ENCODE measurements at places on chromosomes 13 and 19. TPM values are rescaled to one million over a fixed set of nuclear protein-coding genes. Genes with fewer than 3 reads are reported as not detected.

Gene ARGLU1
- 29.1 TPM for total RNA-seq

Gene NCR1
- not detected for total RNA-seq

Gene HSH2D
- total RNA-seq = 0.31 TPM

GRCh38 chr19:43592800-43593350 lies 3.1 kb downstream of the IRGQ start:
- no peak for DNase-seq

- no peak for DNase-seq
These were observed 406.8 kb downstream of the DACH1 start for GRCh38 chr13:71460211-71460610.

DNA sequence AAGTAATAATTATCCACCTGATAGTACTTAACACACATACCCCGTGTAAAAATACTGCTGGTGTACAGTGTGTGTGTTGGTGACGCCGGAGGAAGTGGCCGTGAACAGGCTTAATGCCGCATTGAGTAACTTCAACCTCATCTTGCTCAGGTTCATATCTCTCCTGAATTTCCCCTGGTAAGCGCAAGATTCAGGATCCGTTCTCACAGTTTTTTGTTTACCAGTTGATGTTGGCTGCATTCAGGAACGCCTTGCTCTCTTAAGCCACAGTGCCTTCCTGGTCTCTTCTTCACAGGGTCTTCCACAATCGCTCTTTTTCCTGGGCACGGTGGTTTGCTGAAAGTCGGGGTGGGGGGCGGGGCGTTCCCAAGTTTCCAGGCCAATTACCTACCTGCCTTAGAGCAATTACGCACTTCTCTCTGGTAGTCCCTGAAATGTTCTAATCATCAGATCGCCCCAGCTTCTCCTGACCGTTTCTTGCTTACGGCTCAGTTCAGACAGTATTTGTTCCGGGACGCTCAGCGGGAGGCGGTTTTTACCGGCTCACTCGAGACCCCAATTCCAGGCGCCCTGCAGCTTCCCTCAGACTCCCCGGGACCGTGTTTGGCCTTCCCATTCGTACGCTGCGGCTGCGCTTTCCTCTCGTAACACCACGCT lies 706 bp upstream of the DNAJC3 start:
- no peak for DNase-seq

- DNase-seq = no peak
These were observed 217.4 kb downstream of the DLEU7 start for GRCh38 chr13:50626101-50626547.

DNA sequence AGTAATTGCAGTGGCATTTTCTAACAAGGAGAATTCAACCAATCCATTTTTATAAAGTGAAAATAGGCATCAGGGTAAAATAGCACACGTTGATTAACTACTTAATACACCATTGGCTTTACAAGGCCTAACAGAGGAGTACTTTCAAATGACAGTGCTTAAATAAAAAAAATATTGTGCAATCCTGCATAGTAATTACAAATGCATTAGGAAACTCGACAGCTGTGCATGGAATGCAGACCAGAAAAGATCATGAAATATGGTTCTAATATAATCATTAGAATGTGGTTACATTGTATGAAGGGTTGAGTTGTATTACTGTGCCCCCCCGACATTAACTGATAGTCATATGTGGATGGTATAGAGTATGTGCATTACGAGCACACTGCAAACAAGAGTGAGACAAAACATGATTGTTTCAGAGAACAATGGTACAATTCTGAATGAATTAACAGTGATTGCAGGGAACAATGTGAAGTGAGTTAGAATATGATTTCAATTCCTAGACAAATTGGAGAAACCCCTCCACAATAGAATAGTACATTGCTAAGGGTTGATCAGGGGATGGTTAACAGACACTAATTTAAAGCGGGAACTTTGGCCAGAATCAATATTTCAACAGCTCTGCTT lies 270.6 kb downstream of the GPC5 start:
- DNase-seq = no peak

- DNase-seq = no peak
These were observed 133.9 kb upstream of the ARGLU1 start for GRCh38 chr13:106701771-106702341.

GRCh38 chr19:24002256-24002945 lies 84.6 kb upstream of the ZNF254 start:
- DNase-seq = no peak

DNA sequence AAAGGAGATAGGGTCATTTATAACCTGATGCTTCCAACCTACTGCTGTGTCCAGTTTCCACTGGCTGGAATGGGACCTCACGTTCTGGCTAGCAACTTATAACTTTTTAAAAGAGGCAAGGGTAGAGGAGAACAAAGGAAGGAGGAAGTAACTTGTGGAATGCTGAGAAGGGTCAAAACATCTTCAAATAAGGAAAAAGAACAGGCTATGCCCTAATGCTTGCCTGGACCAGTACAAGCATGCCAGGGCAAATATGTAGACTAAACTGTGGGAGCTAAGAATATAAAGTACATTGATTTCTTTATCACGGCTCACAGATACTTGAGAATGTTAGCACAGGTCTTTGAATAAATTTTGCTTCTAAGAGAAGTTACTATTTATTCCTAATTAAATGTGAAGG lies 1.5 kb upstream of the ZNF561 start:
- DNase-seq = no peak

- no peak for DNase-seq
These were observed 111.9 kb downstream of the KCNRG start for GRCh38 chr13:50126993-50127725.

- DNase-seq = no peak
These were observed 14.3 kb downstream of the AKAP8 start for GRCh38 chr19:15365264-15365663.

GRCh38 chr13:42860485-42860884 lies 79.1 kb downstream of the FAM216B start:
- no peak for DNase-seq

DNA sequence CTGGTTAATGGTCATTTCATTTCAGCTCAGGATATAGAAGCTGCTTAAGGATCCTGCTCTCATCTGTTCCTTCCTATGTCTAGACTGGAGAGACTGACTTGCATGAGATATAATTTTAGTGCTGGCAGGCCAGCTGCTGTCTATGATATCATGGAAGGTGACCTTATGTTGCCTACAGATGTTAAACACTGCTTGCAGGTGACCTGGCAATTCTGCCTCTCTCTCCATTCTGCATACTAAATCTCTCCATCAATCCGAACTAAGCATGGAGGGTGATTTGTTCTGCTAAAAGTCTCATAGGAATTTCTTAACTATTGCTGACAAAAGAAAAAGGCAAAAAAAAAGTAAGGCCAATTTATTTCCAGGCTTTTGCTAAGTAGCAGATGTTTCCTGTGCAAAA lies 81.0 kb downstream of the CCNA1 start:
- DNase-seq = no peak

DNA sequence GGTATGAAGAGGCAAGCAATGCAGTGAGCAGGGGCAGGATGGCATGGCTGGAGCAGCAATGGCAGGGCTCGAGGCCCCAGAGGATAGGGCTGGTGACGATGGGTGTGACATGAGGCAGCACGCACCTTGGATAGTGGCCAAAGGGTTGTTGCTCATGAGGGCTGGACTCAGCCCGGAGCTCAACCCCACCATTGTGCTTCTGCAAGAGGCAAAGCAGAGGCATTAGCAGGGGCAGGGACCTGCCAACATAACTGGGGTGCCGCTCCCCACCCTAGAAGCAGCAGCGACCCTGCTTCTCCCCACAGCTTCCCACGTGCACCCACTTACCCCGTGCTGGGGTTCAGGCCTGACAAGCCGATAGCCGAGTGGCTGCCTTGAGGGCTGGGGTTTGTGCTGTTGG lies 15.8 kb downstream of the ZNF574 start:
- no peak for DNase-seq

GRCh38 chr13:28623782-28624706 lies 34.9 kb upstream of the POMP start:
- no peak for DNase-seq

- no peak for DNase-seq
These were observed 15.2 kb downstream of the RCBTB1 start for GRCh38 chr13:49569993-49570689.

DNA sequence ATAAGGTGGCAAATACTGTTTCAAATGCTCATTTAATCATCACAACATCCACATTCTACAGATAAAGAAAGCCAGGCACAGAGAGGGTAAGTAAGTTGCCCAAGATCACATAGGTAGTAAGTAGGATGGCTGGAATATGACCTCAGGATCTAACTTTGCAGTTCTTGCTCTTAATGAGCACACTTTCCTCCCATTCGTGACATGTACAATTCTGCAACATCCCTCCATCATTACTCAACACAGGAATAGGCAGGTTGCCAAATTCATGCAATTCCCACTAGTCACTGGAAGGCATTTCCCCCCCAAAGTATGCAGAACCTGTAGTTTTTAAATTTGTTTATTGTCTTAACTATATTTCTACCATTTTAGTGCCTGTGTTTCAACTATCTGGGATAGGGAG lies 109.2 kb downstream of the OLFM4 start:
- no peak for DNase-seq

DNA sequence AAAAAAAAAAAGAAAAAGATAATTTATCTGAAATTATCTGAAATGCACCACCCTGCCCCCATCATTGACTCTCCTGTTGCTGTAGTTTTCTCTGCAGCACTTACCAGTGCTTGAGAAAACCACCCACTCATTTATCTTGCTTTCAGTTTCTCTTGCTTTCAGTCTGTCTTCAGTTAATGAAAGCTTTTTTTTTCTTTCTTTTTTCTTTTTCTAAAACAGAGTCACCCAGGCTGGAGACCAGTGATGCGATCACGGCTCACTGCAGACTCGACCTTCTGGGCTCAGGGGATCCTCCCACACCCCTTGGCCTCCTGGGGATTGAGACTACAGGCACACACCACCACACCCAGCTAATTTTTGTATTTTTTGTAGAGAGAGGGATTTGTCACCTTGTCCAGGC lies 4.3 kb upstream of the ACP5 start:
- DNase-seq = no peak
